ENCODE measurements at places on chromosomes 1 and 21.

DNA sequence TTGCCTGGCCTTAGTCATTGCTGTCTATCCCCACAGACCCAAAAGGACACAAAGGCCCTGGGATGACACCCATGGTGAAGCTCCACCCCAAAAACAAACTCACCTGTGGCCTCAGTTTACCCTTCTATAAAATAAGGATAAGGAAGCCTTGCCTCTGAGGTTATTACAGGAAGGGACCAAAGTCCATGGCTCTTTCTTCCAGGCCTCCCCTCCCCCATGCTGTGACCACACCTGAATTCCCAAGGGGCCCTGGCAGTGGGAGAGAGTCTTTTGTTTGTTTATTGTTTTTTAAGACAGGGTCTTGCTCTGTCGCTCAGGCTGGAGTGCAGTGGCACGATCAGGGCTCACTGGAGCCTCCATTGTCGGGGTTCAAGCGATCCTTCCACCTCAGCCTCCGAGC, 10.5 kb upstream of the TNFRSF25 start:
- no peak for DNase-seq

DNA sequence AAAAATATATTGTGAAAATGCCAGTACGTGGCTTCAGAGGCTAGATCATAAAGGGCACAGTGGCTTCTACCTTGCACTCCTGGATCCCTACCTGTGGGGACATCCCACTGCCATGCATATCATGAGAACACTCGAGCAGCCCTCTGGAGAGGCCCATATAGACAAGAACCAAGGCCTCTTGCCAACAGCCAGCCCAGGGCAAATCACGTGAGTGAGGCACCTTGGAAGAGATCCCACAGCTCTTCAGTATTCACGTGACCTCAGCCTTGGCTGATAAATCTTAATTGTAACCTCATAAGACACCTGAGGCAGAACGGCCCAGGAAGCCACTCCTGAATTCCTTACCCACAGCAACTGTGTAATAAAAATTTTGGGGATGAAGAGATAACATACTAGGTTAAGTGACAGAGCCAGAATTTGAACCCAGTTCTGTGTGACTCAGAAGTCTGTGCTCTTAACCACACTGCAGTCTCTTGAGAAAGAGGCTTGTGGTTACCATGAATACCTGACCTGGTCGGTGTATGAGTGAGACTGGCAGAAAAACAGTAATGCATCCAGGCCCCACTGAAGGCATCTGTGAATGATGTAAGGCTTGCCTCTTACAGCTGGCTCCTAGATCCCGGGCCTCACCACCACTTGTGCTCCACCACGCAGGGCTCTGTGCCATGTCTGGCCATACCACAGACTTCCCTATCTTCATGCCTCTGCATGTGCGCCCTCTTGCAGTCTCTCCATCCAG, 6.9 kb upstream of the A3GALT2 start:
- no peak for DNase-seq

- no peak for DNase-seq
Observed at GRCh38 chr21:25581582-25581981, 25.7 kb downstream of the MRPL39 start.

GRCh38 chr1:245797592-245798348, 643.0 kb downstream of the KIF26B start:
- no peak for DNase-seq

- DNase-seq = no peak
Observed at GRCh38 chr1:38420666-38421065, 374.1 kb upstream of the POU3F1 start.

- DNase-seq = no peak
Observed at GRCh38 chr1:147204080-147204479, 21.1 kb downstream of the FMO5 start.

DNA sequence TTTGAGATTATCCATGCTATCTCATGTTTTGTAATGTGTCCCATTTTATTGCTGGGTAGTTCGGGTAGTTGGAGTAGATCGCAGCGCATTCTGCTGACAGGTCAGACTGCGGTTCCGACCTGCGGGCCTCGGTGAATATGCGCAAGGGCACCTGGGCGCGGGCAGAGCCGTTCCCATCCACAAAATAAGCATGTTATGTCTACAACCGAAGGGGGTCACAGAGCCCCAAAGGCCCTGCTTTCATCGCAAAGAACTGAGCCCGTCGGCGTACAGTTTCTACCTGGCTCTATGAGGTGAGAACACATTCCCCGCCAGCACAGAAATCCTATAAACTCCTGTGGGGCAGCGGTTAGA, 88.4 kb downstream of the PRKAB2 start:
- no peak for DNase-seq

DNA sequence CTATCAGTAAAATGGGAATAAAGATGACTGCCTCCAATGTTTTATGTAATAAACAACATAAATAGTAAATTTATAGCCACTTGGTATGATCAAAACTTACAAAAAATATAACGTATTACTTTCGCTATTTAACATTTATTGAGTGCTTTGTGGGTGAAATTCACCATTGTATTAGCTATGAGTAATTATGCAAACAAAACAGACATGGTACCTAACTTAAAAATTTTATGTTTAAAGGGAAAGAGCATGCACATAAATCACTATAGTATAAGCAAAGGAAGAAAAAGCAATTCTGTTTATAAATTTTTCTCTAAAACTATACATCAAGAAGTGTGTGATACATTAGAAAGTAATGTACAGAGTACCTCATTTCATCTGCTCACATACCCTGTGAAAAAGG, 1046.2 kb downstream of the NCAM2 start:
- DNase-seq = no peak

GRCh38 chr1:235892202-235892601, 25.5 kb upstream of the LYST start:
- DNase-seq = no peak

- DNase-seq = no peak
Observed at GRCh38 chr1:231347961-231348360, 9.9 kb downstream of the SPRTN start.

DNA sequence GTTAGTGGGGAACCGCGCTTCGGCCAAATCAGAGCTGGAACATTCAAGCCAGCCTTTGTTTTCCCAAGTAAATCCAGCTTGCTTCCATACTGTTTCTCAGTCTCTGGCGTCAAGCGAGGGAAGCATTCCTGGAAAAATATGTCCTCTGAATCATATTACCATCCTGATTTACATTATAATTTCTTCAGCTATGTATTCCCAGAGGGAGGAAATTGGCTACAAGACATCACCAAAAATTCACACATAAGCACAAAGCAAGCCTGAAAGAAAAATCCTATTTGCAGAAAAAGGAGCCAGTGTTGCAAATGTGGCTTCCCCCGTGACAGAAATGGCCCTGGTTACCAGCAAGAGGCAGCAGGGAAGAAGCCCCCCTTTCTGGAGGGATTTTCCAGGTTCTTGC, 233.3 kb downstream of the KCNJ6 start:
- DNase-seq = no peak

GRCh38 chr1:217010253-217010652, 287.0 kb upstream of the ESRRG start:
- DNase-seq = no peak

- no peak for DNase-seq
Observed at GRCh38 chr21:14451546-14451945, 68.6 kb upstream of the HSPA13 start.

- no peak for DNase-seq
Observed at GRCh38 chr1:180540697-180541594, 17.8 kb upstream of the OVAAL start.

DNA sequence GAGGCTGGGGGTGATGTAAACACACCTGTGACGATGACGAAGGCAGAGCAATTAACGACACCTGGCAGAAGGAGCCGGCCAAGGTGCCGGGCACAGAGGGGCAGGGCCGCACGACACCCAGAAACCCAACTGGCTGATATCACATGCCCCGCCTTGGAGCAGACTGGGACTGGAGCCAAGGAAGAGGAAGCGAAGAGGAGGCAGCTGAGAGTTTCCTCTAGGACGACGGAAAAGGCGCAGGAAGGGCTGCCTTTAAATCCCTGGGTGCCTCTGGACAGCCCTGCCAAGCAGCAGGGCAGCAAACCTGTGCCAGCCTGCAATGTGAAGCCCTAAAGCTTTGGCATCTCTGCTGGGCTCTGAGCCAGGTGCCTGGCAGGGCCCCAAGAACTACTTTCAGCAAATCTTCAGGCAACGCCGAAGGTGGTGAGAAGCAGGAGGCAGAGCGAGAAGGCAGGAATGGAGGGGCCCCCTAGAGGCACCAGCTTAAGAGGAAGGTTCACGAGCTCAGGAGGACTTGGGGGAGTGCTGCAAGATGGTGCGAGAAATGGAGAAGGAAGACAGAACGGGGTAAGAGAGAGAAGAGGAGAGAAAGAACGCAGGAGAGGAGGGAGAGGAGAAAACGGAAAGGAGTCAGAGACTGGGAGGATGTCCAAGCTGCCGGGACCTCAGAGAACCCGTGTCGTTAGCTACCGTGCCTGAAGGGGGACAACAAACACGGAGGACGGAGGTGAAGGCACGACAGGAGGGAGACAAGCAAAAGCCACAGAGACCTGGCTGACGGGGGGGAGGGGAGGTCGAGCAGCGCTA, 25.3 kb upstream of the PEF1 start:
- DNase-seq = peak; percentile 24

DNA sequence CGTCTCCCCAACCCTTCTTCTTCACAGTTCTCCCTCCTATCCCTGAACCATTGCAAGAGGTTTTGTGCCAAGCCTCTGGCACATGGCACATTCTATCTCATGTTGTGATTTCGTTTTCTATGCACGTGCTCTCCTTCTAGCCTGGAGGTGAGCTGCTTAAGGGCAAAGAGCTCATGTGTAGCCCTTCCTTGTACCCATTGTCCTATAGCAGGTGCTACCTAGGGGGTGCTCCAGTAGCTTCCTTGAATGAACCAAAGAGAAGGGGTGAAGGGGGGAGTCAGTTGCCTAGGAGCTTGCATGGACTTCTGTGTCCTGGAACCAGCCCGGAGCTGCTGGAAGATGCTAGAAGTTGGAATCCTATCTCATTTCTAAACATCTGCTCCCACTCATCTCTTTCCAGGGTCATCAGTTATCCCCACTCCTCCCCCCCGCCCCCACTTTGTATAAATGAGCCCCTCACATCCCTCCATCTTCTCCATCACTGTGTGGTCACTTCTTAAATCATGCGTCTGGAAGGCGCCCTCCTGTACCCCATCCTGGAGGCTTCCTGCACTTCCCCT, 535 bp upstream of the DISC1 start:
- DNase-seq = no peak

- DNase-seq = no peak
Observed at GRCh38 chr1:111831153-111831552, 75.5 kb downstream of the DDX20 start.

DNA sequence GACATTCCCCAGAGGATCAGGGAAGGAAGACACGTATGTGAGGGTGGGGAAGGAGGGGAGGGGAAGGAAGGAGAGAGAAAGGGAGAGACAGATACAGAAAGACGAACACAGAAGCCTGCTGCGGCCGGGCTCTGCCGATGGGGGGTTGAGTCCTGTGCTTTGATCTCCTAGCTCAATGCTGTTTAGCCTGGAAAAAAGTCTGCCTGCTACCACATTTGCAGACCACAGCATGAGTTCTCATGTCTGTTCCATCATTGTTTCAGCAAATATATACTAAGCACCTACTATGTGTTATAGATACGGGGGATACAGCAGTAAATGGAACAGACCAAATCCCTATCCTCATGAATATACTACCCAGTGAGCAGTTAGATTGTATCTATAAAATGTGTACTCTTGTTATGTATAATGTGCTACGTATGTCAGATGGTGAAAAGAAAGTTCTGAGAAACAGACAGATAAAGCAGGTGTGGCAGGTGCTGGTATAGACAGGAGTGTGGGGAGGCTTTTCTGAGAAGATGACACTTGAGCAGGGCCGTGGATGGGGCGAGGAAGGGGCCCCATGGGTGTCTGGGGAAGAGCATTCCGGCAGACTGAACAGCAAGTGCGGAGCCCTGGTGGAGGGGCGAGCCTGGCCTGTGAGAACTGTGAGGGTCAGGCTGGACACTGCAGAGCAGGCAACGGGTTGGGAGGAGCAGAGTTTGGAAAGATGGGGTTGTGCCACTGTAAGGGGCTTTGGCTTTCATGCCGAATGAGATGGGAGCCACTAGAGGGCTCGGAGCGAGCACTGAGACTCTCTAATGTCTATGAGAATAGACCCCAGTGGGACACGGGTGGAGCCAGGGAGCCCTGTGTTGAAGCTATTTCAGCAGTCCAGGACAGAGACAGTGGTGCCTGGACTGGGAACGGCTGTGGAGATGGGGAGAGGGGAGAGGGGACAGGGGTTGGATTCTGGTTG, 34.1 kb downstream of the KIAA1614 start:
- no peak for DNase-seq

DNA sequence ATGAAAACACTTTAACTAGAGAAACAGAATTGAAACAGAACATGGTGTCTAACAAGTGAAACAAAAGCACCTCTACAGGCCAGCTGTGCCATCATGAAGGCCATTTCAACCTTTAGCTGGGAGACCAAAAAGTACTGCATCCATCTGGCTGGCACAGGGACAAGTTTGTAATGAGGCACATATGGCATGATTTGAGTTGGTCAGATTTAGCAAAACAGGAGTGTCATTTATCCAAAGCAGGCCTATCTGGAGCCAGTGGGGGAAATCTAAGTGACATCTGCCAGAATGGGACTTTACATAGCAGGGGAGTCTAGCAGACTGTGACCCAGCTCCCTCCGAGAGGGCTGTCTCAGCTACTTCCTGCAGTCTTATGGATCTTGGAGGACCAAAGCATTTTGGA, 51.9 kb downstream of the DNTTIP2 start:
- no peak for DNase-seq

DNA sequence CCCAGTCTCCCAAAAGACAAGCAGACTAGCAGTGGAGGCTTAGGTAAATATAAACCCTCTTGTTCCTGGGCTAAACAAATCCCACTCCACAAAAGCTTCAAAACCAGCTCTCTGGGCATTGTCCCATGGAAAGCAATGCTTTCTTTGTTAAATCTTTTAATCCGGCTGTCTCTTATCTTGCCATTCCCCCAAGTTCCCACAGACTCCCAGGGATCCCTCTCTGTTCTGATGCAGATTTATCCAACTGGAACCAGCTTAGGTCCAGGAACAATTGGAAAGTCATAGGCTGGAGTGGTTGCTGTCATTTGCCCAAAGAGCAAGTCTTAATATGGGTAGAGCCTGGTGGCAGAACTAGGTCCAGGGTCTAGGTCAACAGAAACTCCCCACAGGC, 110.1 kb upstream of the ATP1A1 start:
- DNase-seq = peak; percentile 74

Data from HAP-1 (cell line).